Mesendoderm (in vitro differentiated cells): ENCODE measurements at places on chromosomes 1 and 21.

- no peak overlapping the region for H3K4me3 ChIP-seq
- peaks cover 2% of the 10 kb centered on the region for H3K4me1 ChIP-seq
- DNase-seq, result no peak
- no peaks in the 10 kb centered on the region for H3K27me3 ChIP-seq
Observed at GRCh38 chr1:175204330-175204729, 11.8 kb upstream of the KIAA0040 start.

DNA sequence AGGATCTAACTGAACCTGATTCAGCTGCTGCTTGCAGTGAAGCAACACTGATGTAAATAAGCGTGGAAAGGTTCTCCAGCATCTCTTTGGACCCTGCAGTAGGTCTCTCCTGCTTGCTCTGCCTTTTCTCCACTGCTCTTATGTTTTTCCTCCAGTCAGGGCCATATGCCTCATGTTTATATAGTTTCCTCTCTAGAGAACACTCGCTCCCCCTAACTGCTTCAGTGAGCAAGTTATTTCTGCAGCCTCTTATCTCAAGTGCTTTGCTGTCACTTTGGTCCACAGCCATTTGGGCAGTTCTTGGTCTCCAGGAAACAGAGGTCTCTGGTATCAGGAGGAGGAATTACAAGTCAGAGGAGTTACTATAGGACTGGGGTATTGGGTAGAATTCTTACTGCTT lies 5.3 kb downstream of the PRUNE1 start:
- H3K27ac ChIP-seq, result no peak overlapping the region
- no peaks in the 10 kb centered on the region for H3K36me3 ChIP-seq
- no peaks in the 10 kb centered on the region for H3K4me1 ChIP-seq
- no peak overlapping the region for H3K4me3 ChIP-seq
- H3K27me3 ChIP-seq, result no peaks in the 10 kb centered on the region
- DNase-seq, result peak; percentile 49

GRCh38 chr1:147748676-147749350 lies 11.6 kb downstream of the GJA5 start:
- H3K36me3 ChIP-seq, result no peaks in the 10 kb centered on the region
- no peak overlapping the region for H3K27ac ChIP-seq
- H3K4me3 ChIP-seq, result no peak overlapping the region
- no peaks in the 10 kb centered on the region for H3K27me3 ChIP-seq
- H3K4me1 ChIP-seq, result peaks cover 2% of the 10 kb centered on the region
- no peak for DNase-seq

GRCh38 chr1:198669023-198669698 lies 30.3 kb downstream of the PTPRC start:
- DNase-seq, result peak; percentile 31
- H3K27ac ChIP-seq, result no peak overlapping the region
- H3K36me3 ChIP-seq, result no peaks in the 10 kb centered on the region
- no peak overlapping the region for H3K4me3 ChIP-seq
- H3K27me3 ChIP-seq, result no peaks in the 10 kb centered on the region

GRCh38 chr1:211534545-211535291 lies 42.8 kb upstream of the RD3 start:
- H3K27me3 ChIP-seq, result no peaks in the 10 kb centered on the region
- H3K36me3 ChIP-seq, result no peaks in the 10 kb centered on the region
- H3K4me1 ChIP-seq, result no peaks in the 10 kb centered on the region
- H3K4me3 ChIP-seq, result no peak overlapping the region
- no peak overlapping the region for H3K27ac ChIP-seq
- DNase-seq, result no peak

- peaks cover 5% of the 10 kb centered on the region for H3K4me1 ChIP-seq
- H3K27ac ChIP-seq, result no peak overlapping the region
- no peak for DNase-seq
- H3K27me3 ChIP-seq, result no peaks in the 10 kb centered on the region
- H3K36me3 ChIP-seq, result no peaks in the 10 kb centered on the region
Observed at GRCh38 chr1:64886877-64887276, 79.5 kb downstream of the JAK1 start.

- no peak overlapping the region for H3K4me3 ChIP-seq
- no peak overlapping the region for H3K27ac ChIP-seq
- no peaks in the 10 kb centered on the region for H3K27me3 ChIP-seq
- DNase-seq, result no peak
- no peaks in the 10 kb centered on the region for H3K36me3 ChIP-seq
Observed at GRCh38 chr1:168725831-168726230, 3.2 kb downstream of the DPT start.

DNA sequence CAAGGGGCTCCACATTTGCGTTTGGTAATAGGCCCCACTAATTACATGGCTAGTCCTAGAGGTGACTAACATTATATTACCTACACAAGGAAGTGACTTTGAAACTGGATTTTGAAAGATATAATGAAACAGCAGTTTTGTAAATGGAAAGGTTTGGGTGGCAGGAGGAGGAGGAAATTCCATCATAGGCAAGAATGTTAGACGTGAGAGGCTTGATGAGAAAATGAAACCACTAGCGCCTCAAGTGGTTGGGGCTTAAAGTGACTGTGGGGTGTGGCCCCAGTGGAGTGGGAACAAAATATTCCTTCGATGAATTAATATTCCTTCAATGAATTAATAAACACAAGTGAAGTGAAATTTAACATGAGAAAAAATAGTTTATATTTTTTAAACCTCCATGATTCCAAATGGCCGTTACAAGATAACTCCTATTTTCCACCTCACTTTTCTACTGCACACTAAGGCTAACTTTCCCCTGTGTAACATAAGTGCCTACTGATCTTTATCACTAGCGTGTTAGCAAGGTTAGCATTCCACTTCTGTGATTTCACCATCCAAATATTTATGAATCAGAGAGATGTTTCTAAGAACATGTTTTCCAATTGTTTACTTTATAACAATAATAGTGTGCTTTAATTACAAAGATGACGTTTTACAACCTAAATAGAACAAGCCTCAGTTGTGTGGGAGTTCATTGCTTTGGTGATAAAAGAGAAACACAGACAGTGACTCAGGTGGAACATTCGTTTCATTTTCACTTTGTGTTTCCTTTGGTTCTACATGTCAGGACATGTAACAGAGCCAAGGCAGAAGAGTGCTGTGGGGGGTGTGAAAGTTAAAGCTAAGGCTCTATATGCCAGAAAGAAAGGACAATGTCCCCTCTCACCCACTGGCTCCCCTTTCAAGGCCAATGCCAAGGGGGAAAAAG lies 12.5 kb upstream of the ATF3 start:
- H3K4me3 ChIP-seq, result no peak overlapping the region
- H3K4me1 ChIP-seq, result peaks cover 2% of the 10 kb centered on the region
- H3K36me3 ChIP-seq, result no peaks in the 10 kb centered on the region
- no peak overlapping the region for H3K27ac ChIP-seq
- DNase-seq, result peak; percentile 70

DNA sequence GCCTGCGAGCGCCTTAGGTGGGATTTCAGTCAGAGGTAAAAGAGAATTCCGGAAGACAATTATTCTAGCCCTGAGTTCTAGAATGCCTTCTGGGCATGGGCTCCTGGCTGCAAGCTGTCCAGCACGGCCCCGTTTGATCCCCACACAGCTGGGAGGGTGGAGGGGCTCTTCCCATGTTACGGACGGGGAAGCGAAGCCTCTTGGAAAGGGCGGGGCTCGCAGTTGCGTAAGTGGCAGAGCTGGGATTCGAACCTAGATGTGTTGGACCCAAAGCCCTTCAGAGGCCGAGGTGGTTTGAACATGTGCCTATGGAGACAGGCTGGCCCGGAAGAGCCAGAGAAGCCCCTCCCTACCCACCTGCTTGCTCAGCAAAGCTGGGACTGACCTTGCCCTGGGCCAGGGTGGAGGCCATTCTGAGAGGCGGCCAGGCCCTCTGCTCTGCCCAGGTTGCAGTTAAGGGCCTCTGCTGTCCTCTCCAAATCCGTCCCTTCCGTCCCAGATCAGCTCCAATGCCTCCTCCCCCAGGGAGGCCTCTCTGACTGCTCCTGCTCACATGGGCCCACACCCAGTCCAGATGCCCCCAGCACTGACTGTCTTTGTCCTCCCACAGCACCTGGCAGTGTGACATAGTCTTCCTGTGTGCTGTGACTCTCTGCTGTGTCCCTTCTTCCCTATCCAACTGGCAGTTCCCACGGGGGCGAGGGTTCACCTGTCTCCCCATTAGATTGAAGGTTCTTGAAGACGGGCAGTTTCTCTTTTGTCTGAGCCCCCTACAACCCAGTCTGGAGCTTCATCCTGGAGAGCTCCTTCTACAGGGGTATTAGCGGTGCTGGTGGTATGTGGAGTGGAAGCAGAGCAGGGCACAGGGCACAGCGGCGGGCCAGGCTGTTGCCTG lies 1.2 kb upstream of the HSPB7 start:
- no peaks in the 10 kb centered on the region for H3K36me3 ChIP-seq
- no peak for DNase-seq
- no peaks in the 10 kb centered on the region for H3K27me3 ChIP-seq
- H3K4me3 ChIP-seq, result no peak overlapping the region

DNA sequence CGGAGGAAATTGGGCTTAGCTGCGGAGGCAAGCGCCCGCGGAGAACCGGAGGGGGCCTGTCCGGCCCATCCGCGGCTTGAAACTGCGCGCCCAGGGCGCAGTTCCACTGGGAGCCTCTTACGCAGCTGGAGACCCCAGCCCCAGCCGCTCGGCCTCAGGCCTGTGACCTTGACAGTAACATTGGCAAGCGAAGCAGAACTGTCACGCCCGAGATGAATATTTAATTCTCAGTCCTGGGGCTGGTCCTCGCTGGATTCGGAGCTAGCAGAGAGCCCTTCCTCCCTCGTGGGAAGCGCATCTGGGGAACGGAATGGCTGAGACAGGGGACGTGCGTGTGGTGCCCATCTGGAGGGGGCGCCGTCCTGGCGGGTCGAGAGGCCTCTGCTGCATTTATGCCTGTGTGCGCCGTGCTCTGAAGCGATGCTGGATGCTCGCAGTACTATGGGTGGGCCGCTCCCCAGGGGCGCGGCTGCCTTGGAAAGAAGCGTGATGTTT lies 928 bp downstream of the SLC6A17 start:
- no peak overlapping the region for H3K27ac ChIP-seq
- peaks cover 36% of the 10 kb centered on the region for H3K27me3 ChIP-seq
- H3K36me3 ChIP-seq, result no peaks in the 10 kb centered on the region
- H3K4me1 ChIP-seq, result no peaks in the 10 kb centered on the region

GRCh38 chr1:234114648-234115307 lies 210.3 kb downstream of the SLC35F3 start:
- H3K4me3 ChIP-seq, result no peak overlapping the region
- H3K27ac ChIP-seq, result no peak overlapping the region
- peak; percentile 49 for DNase-seq

GRCh38 chr1:237799762-237800474 lies 90.8 kb downstream of the ZP4 start:
- H3K4me3 ChIP-seq, result no peak overlapping the region
- no peaks in the 10 kb centered on the region for H3K36me3 ChIP-seq
- no peaks in the 10 kb centered on the region for H3K27me3 ChIP-seq
- H3K4me1 ChIP-seq, result no peaks in the 10 kb centered on the region

- H3K27me3 ChIP-seq, result no peaks in the 10 kb centered on the region
- no peaks in the 10 kb centered on the region for H3K4me1 ChIP-seq
- H3K36me3 ChIP-seq, result no peaks in the 10 kb centered on the region
- no peak overlapping the region for H3K4me3 ChIP-seq
- H3K27ac ChIP-seq, result no peak overlapping the region
Observed at GRCh38 chr1:7811476-7811875, 27.4 kb downstream of the PER3 start.

DNA sequence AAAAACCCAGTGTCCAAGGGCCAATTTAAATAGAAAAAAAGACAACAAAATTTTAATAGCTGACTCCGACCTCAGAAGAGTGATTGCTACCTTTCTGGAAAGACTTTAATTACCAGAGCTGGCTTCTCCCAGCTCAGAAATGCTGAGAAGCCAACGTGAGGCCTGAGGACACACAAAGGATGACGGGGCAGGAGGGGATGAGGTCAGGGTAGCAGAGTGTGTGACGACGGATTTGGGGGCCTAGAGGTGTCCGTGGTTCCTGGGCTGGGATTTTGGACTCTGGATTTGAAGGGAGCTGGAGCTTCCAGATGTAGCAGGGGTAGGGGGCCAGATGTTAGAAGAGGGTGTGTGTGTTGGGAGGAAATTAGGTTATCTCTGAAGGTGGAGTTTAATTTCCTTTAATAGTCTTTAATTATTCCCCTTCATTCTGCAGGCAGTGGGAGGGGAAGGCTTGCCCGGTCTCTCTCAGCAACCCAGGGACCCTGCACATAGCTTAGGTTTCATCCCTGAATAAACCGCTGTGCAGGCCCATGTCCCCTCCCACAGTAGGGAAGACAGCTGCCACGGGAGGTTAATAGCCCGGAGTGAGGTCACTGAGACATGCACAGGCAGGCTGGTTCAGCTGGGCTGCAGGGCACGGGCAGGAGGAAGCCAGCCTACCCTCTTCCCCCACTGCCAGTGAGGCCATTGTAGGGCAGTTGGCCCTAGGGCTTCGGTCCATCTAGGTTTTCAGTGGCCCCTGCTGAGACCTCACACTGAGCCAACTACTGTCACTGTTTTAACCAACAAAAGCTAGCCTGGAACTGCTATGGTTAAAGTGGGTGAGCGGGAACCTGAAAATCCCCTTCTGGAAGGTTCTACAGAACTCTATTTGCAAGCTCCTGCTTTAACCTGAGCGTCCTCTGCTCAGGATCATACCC lies 3.8 kb upstream of the PADI3 start:
- no peaks in the 10 kb centered on the region for H3K4me1 ChIP-seq
- no peak overlapping the region for H3K27ac ChIP-seq
- no peaks in the 10 kb centered on the region for H3K27me3 ChIP-seq
- DNase-seq, result no peak
- no peaks in the 10 kb centered on the region for H3K36me3 ChIP-seq
- no peak overlapping the region for H3K4me3 ChIP-seq

DNA sequence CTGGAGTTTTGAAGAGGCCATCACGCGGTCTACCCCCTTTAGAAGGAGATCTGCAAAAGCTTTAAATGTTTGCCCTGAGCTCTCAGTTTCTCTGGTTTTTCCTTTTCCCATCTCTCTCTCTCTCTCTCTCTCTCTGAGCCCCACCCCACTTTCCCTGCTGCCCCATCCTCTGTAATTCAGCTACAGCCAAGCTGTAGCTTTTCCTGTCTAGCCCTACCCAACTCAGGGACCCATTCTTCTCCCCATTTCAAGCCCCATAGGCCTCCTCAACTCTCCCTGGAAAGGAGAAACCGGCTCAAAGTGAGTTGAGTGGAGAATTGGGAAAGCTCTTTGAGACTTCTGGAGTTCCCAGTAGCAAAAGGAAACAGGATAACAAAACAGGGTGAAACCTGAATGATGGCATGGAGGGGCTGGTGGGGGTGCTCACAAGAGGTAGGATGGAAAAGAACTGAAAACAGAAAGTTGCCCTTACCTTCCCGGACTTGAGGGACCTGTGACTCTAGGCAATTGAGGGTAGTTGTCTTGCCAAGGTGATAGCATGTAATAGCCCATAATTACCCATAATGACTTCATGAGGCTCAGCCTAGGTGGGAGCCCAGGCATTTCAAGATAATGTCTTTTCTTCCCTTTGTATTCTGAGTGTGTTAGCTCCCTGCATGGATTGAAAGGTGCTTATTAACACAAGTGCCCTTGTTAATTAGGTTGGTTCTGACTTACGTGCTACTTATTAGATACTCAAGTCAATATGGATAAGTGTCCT lies 84.9 kb downstream of the SLC16A1 start:
- H3K27ac ChIP-seq, result no peak overlapping the region
- H3K36me3 ChIP-seq, result no peaks in the 10 kb centered on the region
- DNase-seq, result peak; percentile 87
- H3K27me3 ChIP-seq, result no peaks in the 10 kb centered on the region
- H3K4me1 ChIP-seq, result peaks cover 22% of the 10 kb centered on the region
- no peak overlapping the region for H3K4me3 ChIP-seq

- H3K4me3 ChIP-seq, result no peak overlapping the region
- H3K4me1 ChIP-seq, result peaks cover 33% of the 10 kb centered on the region
- no peak overlapping the region for H3K27ac ChIP-seq
- no peak for DNase-seq
Observed at GRCh38 chr1:201016211-201016651, 7.3 kb downstream of the KIF21B start.
